ENCODE measurements at places on chromosomes 16 and 17.

- peak; percentile 76 for DNase-seq
Measured at GRCh38 chr17:66548158-66548557, 245.7 kb downstream of the PRKCA start.

GRCh38 chr16:49618955-49619354 lies 237.0 kb downstream of the ZNF423 start:
- DNase-seq = no peak

DNA sequence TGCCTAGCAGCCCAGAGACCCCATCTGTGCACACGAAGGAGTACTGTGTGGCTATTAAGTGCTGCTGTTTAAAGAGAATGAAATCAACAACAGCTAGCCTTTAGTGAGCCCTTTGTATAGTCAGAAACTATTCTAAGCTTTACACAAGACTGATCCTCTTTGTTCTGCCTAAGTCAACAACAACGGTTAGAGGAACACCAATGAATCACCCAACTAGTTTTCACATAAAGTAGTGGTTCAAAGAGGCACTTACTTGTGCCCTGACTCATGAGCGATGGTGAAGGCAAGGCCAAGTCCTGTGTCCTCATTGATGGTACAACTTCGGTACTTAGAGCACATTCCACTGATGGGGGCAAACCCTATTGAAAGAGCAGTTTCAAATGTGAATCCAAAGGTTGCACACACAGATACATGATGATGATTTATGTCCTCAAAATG lies 75.8 kb downstream of the ADAMTS18 start:
- peak; percentile 13 for DNase-seq

DNA sequence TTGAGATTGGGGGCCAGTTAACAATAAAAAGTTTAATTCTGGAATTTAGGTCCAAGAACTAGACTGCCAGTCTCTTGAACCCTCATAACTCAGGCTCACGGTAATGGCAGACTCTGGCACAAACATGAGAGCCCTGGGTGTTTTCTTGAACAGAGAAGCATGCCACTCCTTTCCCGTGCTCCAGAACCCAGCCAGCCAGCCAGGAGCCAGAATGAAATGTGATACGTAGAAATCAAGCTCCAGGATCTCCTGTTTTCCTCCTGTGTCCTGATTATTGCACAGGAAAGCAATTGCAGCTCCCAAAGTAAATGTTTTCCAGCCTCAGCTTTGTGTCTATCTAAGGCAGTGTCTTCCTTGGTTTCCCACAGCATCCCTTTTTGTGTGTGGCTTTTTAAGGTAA lies 46.2 kb upstream of the NOL11 start:
- DNase-seq = no peak

DNA sequence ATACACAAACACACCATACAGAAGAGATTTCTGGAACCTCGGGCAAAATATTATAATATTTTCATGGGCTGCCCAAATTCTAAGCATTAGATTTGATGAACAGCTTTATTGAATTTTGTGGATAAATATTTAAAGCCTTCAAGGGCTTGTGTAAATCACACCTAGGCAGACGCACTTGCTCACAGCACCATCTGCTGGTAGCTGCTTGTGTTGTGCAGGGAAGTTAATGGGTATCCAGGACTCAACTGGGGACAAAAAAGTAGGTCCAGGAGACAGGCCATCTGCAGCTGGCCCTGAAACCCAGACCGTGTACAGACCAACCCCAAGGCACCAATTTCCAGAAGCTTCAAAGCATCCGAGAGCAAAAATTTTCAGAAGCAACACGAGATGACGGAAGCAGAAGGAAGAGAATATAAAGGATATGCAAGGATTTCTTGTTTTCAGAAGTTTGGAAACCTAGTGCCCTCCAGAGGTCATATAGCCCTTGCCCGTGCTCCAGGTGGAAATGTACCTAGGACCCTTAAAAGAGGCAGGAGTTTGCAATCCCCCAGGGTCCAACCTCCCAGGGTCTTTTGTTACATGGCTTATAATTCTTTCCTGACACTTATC lies 140.0 kb downstream of the CHD9NB start:
- DNase-seq = peak; percentile 53

GRCh38 chr17:38940404-38940803 lies 15.0 kb downstream of the LASP1NB start:
- no peak for DNase-seq

- DNase-seq = no peak
Measured at GRCh38 chr16:28985211-28986041, 574 bp downstream of the LAT start.

DNA sequence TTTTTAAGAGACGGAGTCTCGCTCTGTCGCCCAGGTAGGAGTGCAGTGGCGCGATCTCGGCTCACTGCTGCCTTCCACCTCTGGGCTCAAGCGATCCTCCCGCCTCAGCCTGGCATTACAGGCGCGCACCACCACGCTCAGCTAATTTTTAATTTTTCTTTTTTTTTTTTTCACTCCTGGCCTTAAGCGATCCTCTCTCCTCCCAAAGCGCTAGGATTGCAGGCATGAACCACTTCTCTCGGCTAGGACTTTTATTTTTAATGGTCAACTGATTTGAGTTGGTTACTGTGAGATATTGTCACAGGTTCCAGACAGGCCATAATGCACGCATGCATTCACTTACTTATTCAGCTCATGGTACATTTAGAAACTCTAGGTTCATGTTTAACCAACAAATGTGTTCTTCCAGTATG lies 888 bp downstream of the PIGW start:
- no peak for DNase-seq

- peak; percentile 11 for DNase-seq
Measured at GRCh38 chr17:66995944-66996343, 31.4 kb downstream of the CACNG4 start.

DNA sequence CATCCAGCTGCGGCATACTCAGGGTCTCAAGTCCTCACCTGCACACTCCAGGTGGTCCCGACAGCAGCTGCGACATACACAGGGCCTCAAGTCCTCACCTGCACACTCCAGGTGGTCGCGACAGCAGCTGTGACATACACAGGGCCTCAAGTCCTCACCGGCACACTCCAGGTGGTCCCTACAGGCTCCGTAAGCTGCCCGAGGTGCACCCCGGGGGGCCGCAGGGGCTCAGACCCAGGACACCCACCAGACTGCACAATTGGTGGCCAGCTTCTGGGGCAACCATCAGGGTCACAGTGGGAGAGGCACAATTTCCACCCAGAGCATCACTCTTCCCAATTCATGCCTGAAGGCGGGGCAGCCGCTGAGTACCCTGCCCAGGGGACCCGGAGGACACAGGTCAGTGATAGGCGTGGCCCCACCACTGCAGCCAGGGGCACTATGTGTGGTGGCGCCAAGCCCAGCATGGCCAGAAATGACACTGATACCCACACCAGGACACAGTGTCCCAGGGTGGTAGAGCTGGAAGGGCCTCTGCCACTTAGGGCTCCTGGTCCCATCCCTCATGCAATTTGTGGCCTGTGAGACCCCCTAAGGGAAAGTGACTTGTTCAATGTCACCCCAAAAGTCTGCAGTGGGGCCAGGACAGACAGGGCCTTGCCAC lies 57.5 kb upstream of the ZNF469 start:
- no peak for DNase-seq

DNA sequence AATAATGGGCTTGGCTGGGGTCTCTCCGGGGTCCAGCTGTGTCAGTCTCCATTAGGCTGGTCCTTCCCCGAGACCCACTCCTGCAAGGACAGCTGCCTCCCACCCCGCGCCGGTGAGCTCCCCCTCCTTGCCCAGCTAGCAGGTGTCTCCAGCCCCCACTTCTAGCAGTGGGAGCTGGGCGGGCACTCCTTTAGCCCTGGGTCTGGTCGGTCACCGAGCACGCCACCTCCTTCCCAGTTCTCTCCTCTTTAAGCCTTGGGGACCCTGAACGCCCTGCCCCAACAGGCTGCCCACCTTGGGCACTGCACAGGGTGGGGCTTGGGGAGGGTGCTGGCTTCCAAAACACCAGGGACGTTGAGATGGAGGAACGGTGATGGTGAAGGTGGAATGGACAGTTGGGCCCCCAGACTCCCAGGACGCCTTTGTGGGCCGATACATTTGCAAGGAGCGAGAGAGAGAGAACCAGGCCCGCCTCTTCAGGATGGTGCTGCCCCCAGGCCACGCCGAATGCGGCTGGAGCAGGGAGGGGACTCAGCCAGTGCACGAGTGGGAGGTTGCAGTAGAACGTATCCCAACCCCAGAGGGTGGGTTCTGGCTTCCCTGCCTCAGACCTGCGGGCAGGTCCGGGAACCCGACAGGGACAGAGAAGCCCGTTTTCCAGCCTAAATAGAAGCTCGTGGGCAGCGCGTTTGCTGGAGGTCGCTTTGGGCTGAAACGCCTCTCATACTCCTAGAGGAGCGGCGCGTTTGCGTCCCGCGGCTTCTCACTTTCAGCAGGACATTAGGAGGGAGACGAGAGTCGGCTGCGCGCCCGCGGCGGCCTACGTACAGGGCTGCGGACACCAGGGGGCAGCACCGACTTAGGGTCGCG lies 10.7 kb downstream of the TBX2 start:
- DNase-seq = peak; percentile 55

GRCh38 chr16:78034530-78034929 lies 12.2 kb downstream of the CLEC3A start:
- DNase-seq = no peak

Measured in fibroblast of skin of scalp (primary cell).